ENCODE measurements at places on chromosomes 6 and 20. TPM values are rescaled to one million over a fixed set of nuclear protein-coding genes. Genes with fewer than 3 reads are reported as not detected.

GRCh38 chr6:2838251-2838650, 3.4 kb downstream of the SERPINB1 start:
- no peak for DNase-seq

- DNase-seq = no peak
Measured at GRCh38 chr6:148317739-148318138, 24.9 kb upstream of the SASH1 start.

GRCh38 chr6:159826968-159827647, 27.0 kb downstream of the PNLDC1 start:
- no peak for DNase-seq

DNA sequence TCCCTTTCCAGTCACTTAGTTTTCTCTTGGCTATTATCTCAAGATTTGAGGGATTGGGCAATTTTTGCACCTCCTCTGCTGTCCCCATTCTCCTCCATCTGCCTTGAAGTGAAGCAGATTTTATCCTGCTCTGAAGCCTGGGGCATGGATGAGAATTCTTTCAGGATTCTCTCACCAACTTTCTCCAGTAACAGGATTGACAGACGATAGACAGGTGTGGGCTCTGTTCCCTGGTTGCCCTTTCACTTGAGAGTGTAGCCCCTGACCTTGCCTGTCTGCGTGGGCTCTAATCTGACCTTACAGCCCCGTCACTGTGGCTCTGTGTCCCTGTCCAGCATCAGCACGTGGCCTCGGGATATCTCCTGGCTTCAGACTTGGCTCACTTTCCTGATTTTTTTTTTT, 27.1 kb downstream of the CDYL start:
- no peak for DNase-seq

DNA sequence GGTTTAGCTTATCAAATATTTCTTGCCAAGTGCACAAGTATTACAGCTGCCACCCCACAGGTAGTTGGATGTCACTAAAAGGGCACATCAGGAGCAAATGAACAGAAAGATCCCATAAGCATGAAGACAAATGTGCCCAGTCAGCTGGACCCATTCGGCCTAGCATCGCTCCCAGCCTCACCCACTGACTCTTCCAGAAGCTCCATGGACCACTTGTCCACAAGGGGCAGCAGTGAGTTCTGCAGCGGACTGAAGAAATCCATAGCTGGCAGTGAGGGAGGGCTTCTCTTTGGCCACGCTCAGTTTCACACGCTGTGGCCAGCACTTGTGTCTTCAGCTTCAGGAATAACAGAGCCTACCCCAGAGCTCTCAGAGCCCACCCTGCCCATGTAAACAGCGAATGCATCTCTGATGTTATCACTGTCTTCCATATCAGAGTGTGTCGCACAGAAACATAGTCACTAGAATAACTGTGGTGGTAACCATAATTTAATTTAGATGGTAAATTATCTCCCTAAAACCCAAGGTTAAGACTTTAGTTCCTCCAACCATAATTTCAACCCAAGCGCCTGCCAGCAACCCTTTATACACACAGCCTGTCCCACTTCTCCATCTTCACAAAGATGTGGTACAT, 15.8 kb downstream of the CGA start:
- peak; percentile 71 for DNase-seq

GRCh38 chr6:138031850-138032249, 75.4 kb downstream of the PERP start:
- DNase-seq = no peak

GRCh38 chr6:54013966-54014365, 97.3 kb upstream of the MLIP start:
- DNase-seq = no peak

Gene SLC35D3
- total RNA-seq = not detected

Gene ENPP5
- not detected for total RNA-seq

Gene FOXC1
- 0.55 TPM for total RNA-seq

Gene ME1
- total RNA-seq = not detected

Gene C2
- total RNA-seq = 165 TPM

Gene TGM6
- not detected for total RNA-seq

Gene NMBR
- not detected for total RNA-seq

Gene POU5F1
- total RNA-seq = 1.2 TPM
